NB4 (cell line): ENCODE measurements at places on chromosomes 5 and 9.

DNA sequence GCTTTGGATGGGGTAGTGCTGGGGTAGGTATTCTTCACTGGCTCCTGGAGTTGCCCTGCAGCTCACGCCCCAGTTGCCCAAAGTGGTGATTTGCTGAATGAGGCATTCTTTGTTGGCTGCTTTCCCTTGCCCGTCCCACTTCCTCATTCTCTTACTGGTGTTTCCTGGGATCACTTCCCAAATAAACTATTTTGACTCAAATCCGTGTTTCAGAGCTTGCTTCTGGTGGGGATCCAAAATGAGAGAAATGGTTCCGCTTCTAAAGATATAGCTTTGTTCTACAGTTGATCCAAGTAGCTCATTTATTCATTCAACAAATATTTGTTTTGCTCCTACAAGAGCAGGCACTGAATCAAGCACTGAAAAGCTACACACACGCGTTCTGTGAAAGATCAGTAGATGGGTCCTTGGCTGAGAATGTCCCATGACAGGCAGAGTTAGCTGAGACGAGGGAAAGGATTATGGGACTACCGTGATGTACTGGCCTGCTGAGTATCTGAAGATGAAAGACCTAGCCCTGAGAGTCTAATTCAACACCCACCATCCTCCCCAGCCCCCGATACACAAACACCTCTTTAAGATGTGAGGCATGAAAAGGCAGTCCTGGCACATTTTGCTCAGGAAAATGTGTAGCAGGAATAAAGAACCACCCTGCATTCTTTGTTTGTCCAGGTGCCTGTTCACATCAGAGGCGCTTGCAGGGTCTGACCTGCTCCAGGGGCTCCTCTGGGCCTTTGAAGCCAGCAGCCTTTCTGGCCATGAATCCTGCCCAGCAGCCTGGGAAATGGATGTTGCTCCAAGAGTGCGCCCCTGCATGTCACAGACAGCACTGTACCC, 143.1 kb upstream of the RANBP3L start:
- DNase-seq, result no peak

- no peak for DNase-seq
These were observed 59.8 kb upstream of the PLEKHG4B start for GRCh38 chr5:32165-32564.

DNA sequence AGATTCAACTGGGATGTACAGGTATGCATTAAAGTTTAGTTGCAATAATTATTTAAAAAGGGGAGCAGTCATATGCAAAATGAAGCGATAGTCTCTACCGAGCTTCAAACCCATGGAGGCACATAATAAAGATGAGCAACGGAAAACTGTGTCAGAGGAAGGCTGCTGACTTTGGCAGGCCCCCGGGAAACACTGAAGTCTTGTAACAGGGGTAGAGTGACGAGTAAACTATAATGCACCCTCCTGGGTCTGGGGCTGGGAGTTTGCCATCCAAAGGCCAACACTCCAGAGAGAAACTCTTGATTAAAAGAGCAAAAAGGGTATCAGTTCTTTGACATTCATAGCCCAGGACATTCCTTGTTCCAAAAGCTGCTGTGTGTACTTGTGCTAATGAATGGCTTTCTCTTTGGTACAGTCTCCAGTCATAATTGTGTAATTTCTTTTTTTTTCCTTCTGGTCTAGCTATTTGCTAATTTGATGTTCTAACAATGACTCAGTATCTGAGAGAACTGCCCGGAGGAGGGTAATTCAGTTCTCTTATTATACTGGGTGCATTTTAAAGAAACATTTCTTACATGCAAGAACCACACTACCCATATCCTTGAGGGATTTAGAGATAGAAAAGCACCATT, 59.2 kb downstream of the TNC start:
- DNase-seq, result no peak

GRCh38 chr5:149262315-149262714, 9.3 kb upstream of the AFAP1L1 start:
- DNase-seq, result no peak

DNA sequence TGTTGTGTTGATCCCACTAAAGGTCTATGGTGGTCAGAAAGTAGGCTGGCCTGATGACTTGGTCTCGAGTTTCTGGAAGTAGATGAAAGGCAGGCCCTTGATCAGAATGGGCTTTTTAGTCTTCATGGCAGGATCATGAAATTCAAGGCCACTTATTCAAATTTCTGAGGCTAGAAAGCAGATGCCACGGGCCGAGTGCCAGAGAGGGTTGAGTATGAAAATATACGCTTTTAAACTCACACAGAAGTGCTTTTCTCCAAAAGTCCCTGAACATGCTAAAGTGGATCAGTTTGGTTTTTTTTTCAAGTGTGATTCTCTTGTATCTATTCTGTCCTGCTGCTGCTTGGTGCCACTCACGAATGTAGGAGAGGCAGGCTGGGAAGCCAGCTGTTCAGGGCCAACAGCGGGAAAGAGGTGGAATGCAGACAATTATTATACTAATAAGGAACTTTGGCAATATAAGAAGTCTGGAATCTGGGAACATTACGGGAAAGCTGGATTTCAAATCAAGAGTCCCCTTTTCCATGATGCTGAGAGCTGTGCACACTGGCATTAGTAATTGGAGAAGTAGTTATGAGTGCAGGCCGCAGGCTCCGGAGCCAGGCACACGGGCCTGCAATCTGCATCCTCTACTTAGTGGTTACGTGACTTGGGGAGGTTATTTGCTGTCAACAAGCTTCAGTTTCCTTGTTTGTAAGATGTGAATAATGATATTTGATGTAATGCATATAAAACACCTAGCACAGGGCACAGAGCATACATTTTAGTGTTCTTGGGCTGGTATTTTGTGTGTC, 95.8 kb downstream of the LMNB1 start:
- DNase-seq, result no peak

DNA sequence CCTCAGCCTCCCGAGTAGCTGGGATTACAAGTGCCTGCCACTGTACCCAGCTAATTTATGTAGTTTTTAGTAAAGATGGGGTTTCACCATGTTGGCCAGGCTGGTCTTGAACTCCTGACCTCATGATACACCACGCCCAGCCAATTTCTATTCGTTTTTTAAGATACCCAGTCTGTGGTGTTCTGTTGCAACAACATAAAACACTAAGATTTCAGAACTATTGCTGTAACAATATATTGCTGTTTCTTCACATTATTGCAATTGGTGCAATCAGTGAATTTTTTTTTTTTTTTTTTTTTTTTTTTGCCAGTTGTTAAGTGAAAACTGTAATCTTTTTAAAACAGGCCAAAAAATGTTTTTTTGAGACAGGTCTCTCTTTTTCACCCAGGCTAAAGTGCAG, 9.9 kb downstream of the SRP19 start:
- DNase-seq, result no peak

DNA sequence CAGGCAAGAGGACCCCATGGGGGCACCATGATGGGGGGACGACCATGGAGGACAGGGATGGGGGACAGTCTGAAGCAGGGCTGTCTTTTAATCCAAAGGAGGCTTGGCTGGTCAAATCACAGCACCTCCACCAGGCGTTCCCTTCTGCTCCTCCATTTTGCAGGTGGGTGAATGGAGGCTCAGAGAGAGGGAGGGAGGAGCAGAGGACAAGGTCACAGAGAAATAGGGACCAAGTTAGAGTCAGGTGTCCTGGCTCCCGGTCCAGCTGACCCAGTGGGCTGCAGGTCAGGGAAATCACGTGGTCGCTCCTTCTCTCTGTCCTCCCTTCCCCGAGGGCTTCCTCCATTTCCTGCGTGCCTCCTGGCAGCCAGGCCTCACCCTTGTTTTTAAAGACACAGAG, 156.4 kb upstream of the SMIM23 start:
- no peak for DNase-seq

DNA sequence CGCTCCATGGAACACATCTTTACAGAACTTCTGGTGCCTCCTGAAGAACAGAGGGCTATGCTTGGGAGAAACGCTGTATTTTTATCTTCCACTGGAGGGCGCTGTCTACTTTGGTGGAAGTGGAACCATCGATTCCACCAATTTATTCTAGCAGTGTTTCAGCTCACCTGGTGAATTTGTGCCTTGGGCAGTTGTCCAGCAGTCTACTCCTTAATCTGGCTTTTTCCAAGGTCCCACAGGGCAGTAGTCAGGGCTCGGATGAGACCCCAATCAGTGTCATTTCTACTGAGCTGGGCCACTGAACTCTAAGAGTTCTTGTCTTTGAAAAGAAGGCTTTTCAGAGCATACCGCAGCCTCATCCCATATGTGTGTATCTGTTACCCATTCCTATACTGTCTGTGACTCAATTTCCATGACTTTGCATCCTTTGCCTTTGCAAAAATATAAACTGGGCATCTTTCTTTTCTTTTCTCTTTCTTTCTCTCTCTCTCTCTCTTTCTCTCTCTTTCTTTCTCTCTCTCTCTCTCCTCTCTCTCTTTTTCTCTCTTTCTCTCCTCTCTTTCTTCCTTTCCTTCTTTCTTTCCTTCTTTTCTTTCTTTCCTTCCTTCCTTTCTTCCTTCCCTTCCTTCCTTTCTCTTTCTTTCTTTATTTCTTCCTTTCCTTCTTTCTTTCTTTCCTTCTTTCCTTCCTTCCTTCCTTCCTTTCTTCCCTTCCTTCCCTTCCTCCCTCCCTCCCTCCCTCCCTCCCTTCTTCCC, 138.4 kb upstream of the ZNF618 start:
- DNase-seq, result peak; percentile 67

GRCh38 chr9:7216004-7216841, 458.4 kb downstream of the KDM4C start:
- DNase-seq, result peak; percentile 94

DNA sequence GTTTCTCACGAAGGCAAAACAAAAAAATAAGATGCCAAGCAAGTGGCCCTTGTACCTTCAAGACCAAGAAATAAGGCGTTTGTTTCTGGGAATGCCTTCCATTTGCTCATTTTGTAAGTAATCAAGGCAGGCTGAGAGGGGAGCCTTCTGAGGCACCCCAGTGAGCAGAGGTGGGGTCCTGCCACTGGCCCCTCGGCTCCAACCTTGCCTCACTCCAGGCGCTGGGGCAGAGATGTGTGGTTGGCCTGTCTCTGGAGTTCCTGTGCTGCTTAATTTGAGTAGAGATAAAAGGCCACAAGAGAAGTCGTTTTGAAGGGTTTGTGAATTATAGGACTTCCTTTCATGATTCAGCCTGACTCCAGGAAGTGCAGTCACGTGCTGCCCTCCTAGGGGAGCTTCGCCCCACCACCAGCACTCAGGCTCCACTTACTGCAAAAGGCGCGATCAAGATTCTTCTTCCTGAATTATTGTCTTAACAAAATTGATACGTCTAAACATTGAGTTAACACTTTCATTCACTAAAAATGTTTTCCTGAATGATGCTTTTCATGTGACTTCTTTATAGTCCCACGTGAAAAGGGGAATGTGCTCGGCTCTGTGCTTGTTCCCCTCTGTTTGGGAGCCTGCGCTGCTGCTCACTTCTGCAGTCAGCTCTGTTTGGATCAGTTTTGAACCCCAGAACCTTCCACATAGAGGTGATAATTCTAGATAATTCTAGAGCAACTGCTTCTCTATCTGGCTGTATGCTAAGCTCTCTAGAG, 13.7 kb downstream of the SYK start:
- peak; percentile 90 for DNase-seq

DNA sequence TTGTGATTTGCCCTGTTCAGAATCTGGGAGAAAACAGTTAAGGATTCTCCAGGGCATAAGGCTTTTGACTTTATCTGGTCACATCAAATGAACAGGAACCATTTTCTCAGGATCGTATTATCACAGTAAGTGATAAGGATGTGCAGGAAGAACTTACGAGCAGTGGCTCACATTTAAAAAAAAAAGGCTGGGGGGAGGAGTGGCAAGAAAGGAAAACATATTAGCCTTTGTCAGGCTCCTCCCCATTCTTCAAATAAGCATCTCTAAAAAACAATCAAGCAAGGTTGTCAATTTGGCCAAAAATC, 234.3 kb upstream of the TMEM161B start:
- peak; percentile 15 for DNase-seq

DNA sequence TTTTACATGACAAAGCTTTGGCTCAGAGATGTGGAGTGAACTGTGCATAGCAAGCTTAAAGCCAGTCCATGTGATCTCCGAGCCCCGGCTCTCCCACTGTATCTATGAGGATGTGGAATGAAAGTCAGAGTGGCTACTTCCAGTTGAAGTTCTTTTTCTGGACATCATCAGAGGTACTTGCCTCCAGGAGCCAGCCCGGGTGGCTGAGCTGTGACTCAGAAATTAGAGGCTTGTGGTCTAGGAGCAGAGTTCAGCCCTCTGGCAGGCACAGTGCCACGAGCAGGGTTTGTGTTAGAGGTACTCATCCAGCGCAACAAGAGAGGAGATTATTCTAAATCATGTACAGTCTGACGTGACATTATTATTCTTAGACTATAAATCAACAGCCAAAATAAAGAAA, 322.5 kb downstream of the CDK5RAP2 start:
- DNase-seq, result no peak

DNA sequence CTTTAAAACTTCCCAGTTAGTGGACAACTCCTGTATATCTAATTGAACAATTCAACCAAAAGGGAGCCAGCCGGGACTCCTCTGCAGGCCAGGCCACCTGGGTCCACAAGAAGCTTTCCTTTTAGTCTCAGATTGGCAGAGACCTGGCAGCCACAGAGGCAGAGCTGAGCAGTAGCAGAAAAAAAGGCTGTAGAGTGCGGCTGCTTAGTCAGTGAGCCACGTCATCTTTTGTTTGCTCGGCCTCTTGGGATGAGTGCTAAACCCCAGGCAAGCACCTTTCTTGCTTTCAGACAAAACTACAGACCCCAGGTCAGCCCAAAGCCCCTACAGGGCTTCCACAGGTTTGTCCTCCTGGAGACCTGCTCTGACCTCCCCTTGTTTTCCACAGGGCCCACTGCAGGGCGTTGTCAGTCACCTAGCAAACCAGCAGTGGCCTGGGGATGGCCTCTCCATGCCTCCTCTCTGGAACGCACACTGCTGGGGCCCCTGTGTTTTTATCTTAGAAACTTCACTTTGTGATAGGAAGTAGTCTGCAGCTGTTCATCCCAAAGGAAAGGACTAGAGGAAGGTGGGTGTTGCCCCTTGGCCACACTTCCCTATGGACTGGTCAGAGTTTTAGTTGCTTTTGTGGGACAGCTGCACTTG, 49.9 kb downstream of the SHB start:
- peak; percentile 46 for DNase-seq
